ENCODE measurements at places on chromosomes 5 and 9. TPM values are rescaled to one million over a fixed set of nuclear protein-coding genes. Genes with fewer than 3 reads are reported as not detected.
A peak's percentile ranks its signal among the peaks of the same experiment; 100 is the strongest.

PDCD1LG2 gene
- 1.8 TPM for total RNA-seq

CYLC2 gene
- not detected for total RNA-seq

TMC1 gene
- not detected for total RNA-seq

- DNase-seq: no peak
Measured at GRCh38 chr9:105332471-105332870, 88.0 kb downstream of the SLC44A1 start.

DNA sequence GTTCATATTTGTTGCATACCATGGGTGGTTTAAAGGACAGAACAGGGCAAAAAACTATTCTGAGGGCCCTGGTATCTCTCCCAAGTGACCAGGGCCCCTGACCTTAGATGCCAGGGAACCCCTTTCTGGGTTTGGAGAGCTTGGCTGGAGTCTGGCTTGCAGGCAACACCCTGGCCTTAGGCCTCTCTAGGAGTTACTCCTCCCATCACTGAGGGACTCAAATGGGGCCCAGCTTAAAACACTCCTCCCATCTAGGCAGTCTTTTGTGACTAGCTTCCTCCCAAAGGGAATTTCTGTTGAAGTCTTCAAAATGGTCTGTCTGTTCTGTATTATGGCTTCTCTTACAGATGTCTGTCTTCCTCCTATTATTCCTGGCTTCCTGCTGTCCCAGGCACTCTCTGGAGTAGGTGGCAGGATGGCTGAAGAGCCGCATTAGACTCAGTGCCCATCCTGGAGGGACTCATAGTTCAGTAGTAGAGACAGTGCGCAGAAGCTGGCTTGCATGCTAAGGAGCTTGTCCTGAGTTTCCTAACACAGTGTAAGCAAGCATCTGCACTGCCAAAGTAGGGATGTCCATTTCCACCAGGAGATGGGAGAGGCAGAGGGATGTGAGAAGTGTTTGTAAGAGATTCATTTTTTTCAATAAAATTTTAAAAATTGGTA lies 10.0 kb downstream of the COL15A1 start:
- DNase-seq: no peak

- no peak for DNase-seq
Measured at GRCh38 chr5:54186108-54186507, 124.3 kb downstream of the ARL15 start.

GRCh38 chr9:131402738-131403492 lies 9.0 kb downstream of the PRRC2B start:
- DNase-seq: peak; percentile 63

- no peak for DNase-seq
Measured at GRCh38 chr9:94950579-94951323, 224.3 kb downstream of the AOPEP start.

- peak; percentile 37 for DNase-seq
Measured at GRCh38 chr9:92790542-92791527, 26.2 kb upstream of the BICD2 start.

- DNase-seq: no peak
Measured at GRCh38 chr5:132233081-132233480, 5.4 kb upstream of the P4HA2 start.

GRCh38 chr9:137823986-137824771 lies 53.4 kb upstream of the CACNA1B start:
- no peak for DNase-seq

DNA sequence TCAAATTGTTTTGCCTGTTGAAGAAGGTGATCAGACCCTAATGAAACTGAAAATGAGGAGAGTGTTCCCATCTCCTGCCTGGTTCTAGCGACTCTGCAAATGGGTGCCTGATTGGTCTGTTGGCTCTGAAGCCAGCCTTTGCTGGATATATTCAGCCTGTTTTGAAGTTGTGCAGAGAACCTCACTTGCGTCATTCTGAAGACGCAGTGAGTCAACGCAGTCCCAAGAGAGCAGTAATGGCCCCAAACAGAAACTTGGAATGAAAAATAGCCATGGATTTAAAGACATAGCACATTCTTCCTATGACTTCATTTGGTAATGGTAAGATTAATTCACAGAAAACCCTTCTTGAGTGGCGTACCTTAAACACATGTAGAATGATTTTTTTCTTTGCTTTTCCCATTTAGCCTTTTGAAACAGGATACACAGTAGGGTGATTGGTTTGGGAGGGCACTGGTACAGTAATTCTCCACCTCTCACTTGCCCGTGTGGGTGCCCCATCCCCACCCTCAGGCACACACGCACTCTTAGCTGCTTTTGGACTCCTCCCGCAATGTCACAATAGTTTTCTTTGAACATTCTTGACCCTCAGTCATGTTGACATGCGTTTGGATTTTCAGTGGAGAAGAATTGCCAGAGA lies 54.1 kb upstream of the ABL1 start:
- no peak for DNase-seq

- DNase-seq: no peak
Measured at GRCh38 chr5:135223891-135224625, 175.0 kb downstream of the MACROH2A1 start.

GRCh38 chr9:72352911-72353388 lies 12.1 kb downstream of the ZFAND5 start:
- no peak for DNase-seq

DNA sequence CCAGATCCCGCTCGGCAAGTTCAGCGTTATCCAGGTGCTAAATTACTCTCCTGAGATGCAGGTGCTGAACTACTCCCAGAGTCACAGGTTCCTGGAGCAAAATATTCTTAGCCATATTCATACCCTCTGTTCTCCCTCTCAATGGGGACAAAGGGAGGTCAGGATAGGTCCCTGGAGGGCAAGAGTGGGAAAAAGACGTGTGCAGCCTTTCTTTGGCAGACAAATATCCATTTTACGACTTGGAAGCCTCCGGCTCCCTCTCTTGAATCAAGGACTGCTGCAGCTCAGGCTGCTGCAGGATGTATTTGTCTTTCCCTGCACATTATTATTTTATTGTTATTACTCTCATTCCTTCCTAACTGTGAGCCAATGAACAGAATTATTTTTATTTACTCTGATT lies 590.2 kb downstream of the NR2F1-AS1 start:
- DNase-seq: no peak
